Natural killer cell (primary cell): ENCODE measurements at places on chromosomes 1 and 21.
A peak's percentile ranks its signal among the peaks of the same experiment; 100 is the strongest.

GRCh38 chr1:24089027-24089742, 22.8 kb downstream of the MYOM3 start:
- DNase-seq: no peak

DNA sequence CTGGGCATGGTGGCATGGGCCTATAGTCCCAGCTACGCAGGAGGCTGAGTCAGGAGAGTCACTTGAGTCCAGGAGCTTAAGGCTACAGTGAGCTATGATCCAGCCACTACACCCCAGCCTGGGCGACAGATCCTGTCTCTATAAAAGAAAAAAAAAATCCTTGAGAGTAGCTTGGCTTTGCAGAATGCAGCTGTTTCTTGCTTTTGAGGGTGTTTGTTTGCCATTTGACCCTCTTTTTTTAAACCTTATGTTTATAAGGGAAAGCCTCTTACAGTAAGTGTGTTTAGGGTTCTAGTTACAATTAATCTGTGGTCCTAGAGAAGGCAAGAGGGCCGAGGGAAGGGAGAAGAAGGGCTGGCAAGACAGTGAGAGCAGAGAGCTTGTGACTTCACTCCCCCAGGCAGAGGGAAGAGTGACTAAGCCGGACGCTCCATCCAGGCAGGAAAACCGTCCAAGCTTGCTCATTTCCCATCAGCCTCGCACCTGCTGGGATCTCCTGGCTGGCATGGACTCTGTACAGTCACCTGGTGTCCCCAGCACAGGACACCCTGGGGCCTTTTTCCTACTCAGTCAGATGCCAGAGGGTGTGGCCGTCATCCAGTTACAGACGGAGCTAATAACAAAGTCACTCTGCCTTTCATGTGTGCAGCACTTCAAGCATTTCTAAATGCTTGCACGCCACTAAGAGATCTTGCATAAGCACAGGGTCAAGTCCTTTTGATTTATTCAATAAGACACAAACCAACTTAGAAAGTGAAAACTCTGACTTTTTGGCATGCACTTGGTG, 55.5 kb upstream of the PSEN2 start:
- DNase-seq: peak; percentile 13

- DNase-seq: no peak
Measured at GRCh38 chr1:109523706-109524105, 14.2 kb upstream of the AMIGO1 start.

GRCh38 chr1:6591644-6592043, 11.0 kb downstream of the KLHL21 start:
- DNase-seq: no peak

GRCh38 chr1:111629190-111629954, 9.8 kb downstream of the RAP1A start:
- DNase-seq: no peak

GRCh38 chr1:179728271-179728670, 14.8 kb upstream of the FAM163A start:
- DNase-seq: no peak

- DNase-seq: no peak
Measured at GRCh38 chr1:165248969-165249571, 107.4 kb downstream of the LMX1A start.

- DNase-seq: no peak
Measured at GRCh38 chr1:10733474-10734366, 62.7 kb downstream of the CASZ1 start.

DNA sequence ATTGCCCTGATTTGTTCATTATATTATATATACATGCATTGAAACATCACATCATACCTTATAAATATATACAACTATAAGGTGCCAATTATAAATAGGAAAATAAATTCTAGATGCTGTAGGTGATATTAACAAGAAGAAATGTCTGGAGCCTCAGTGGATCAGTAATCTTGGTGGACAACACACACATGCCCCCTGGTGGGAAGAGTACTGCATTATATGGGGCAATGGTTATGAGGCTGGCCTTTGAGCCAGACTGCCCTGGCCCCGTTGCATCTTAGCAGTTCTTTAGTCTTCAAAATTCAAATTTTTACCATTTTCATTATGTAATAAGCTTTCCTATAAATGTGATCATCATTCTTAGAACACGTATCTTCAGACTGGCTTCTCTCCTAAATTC, 335.0 kb upstream of the GREM2 start:
- no peak for DNase-seq

DNA sequence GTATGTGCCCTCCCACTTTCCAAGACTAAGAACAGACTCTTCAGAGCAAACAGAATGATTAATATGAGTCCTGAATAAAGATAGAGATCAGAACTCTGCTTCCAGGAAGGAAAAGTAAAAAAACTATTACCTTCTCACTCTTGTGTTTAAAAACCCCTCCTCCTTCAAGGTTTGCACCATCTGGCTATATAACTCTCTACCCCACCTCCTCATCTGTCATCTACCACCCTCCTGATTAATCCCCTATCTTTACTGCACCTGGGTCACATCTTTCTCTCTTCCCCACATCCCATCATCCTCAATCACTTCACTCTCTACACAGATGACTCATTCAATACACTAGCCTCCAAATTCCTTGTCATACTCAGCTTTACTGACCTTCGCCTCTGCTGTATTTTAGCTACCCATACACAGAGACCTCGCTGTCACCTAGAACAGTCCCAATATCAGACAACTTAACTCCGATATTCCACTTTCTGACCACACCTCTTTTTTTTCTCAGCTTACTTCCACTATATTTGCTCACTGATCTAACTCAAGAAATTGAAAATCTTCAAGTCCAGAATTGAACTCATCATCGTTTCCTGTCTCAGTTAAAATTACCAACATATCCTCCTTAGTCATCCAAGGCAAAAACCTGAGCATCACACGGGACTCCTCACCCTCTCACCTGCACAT, 3.7 kb downstream of the SCMH1 start:
- DNase-seq: no peak

GRCh38 chr1:203547147-203547546, 53.2 kb downstream of the OPTC start:
- no peak for DNase-seq

- no peak for DNase-seq
Measured at GRCh38 chr1:102798718-102799117, 309.6 kb downstream of the COL11A1 start.

DNA sequence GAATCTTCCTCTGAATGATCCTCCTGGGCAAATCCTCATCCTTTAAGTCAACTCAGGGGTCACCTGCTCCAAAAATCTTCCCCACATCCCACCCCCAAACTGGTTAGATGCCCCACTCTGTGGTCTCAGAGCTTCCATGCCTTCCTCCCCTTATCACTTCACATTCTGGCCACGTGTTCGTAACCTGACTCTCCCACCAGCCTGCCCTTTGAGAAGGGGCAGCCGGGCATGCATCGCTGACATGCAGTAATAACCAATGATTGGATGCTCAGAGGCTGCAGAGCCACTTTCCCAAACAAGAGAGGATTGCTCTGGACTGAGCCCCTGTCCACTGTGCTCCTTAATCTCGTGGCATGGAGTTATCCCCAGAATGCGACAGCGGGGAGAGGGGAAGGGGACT, 7.0 kb downstream of the LELP1 start:
- DNase-seq: no peak

GRCh38 chr1:196193896-196194559, 414.2 kb downstream of the KCNT2 start:
- no peak for DNase-seq

GRCh38 chr1:185207980-185208602, 51.1 kb downstream of the SWT1 start:
- no peak for DNase-seq
